ENCODE measurements at places on chromosomes 3 and 15.

GRCh38 chr3:36444909-36445308 is 64.6 kb downstream of the STAC start:
- no peak for DNase-seq

DNA sequence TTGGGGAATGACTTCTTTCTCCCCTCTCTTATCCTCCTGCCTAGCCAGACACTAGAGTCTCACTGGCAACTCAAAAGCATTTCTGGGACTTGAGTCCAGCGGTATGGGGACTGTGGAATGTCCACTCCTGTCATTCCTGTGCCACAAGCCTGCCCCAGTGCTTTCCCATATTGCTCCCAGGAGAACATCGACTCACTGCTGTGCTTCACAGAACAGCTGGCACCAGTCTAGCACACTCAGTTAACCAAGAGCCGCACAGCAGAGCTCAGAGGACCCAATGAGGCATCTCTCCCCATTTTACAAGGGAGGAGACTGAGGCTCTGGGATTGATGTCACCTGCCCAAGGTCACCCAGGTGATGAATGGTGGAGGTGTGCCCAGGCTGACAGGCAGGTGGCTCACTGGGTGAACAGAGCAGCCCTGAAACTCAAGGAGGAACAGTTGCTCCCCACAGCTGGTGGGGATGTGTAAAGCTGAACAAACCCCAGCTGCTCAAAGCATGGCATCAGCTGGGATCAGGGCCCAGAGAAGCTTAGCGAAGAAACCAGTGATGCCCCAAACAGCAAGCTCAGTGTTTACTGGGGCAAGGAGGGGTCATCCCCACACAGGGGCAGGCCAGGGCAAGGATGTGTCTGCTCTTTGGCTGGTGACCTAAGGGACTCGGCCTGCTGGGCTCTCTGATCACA is 35.4 kb upstream of the DUSP7 start:
- DNase-seq = no peak

GRCh38 chr3:149660462-149660861 is 2.6 kb upstream of the WWTR1 start:
- DNase-seq = no peak

- DNase-seq = no peak
Observed at GRCh38 chr3:121724130-121724529, 25.4 kb downstream of the GOLGB1 start.

GRCh38 chr3:56799251-56799882 is 2.4 kb downstream of the ARHGEF3 start:
- DNase-seq = no peak

DNA sequence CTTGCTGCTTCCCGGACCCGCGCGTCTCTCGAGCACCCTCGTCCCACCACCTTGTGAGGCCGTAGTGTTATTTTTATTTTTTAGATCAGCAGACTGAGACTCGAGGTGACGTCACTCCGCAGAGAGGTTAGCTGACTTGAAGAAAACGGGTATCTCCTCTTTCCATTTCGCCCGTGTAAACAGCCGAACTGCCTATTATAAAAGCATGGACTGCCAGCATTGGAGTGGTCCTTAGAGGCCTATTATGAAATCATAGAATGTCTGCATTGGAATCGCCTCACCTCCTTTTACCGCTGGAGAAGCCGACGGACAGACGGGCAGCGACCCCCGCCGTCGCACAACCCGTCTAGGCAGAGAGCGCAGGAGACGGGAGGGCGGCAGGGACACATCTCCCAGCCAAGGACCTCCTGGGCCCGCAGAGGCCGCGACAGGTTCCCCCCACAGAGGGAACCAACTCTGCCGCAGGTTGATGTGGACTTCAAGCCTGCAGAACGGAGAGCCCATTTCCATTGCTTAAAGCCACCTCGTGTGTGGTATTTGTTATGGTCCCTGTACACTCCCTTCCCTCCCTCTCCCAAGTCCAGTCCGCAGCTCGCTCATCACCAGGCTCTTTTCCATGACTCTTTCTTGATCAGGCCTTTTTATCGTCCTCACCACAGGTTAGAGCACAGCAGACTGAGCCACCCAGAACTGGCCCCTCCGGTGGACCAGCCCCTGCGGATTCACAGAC is 540 bp upstream of the PPP1R2 start:
- no peak for DNase-seq

- no peak for DNase-seq
Observed at GRCh38 chr15:76467136-76467535, 130.6 kb downstream of the ISL2 start.

GRCh38 chr3:161401389-161401788 is 30.1 kb upstream of the SPTSSB start:
- no peak for DNase-seq

- no peak for DNase-seq
Observed at GRCh38 chr15:99431661-99432091, 134.1 kb upstream of the MEF2A start.

DNA sequence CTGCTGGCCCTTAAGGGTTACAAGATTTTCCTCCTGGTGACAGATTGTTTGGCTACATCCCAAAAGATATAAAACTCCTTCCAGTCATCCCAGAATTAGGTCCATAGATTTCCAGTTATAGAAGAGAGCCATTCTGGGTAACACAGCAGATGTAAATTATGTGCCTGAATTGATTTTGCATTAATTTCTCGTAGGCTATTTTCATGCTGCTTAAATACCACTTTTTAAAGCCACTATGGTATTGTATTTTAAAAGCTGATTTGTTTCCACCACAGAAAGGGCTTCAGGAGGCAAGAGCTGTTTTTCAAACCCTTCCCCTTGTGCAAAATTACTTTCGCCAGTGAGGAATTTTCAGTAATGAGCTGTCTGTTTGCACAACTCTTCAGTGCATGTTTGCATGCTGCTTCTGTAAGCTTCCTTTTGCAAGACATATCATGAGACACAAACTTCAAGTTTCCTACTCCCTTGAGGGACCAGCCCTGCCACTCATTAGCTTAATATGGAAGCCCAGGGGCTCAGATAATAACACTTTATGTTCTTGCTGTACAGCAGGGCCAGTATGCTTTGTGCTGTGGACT is 105.4 kb upstream of the TNIK start:
- no peak for DNase-seq

DNA sequence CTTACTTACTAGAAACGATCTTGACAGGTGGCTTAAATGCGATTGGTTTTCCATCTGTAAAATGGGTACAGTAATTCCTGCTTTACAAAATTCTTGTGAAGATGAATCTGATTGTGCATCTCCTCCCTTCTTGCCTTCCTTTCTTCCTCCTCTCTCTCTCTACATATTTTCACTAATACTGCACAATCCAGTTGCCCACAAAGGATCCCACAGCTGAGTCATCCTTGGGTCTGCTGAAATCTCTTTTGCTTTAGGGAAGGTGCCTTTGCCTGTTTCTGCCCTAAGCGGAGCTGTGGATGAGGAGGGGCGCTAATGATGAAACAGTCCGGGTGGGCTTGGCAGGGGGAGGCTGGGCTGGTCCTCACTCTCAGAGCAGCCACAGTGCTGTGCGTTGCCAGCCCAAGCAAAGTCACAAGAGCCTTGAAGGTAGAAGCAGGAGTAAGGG is 46.1 kb downstream of the AMOTL2 start:
- no peak for DNase-seq

DNA sequence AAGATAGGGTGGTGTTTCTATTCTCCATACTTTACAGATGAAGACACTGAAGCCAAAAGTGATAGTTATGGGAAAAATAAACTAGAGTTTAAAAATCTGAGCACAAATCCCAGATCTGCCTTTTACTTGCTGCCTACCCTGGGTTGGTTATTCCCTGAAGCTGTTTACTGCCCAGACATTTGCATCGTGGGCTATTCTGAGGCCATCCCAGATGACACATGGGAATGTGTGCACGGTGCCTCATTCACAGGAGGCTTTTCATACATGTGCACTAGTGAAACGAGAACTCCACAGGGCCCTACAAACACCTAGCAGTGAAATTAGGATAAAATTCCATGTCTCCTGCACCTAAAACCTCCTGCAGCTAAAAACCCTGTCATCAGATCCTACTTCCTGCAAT is 17.5 kb downstream of the MYO5C start:
- DNase-seq = no peak

DNA sequence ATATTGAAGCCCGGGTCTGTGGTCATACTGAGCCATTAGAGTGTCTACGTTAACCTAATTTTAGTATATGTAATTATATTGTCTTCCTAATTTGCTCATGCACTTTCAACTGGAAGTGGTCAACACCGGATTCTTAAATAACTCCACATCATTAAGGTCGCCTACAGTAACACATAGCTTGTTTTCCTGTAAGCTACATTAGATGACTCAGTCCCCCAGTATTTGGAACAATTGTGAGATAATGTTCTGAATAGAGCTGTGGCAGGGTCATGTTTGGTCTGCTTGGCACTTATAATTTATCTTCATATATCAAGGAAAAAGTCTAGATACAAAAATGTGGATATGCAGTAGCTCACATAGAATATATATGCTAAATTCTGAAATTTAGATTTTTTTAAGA is 486.2 kb downstream of the IGSF11 start:
- DNase-seq = no peak

DNA sequence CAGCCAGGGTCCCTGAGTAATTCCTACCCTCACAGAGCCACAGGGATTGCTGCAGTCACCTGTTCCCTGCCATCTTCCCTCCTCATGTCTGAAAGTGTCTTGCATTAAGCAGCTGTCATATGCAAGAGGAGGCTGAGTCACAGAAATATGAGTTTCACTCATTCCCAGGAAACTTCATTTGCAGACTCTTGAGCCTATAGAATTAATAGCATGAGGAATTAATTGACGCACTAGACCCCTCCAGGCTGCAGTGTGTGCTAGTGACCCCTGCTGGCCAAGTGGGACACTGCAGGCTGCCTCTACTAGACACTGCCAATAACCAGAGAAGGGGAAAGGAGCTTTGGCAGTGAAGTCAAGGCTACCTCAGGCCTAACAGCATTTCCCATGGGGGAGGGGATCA is 50.6 kb upstream of the SLC6A1 start:
- DNase-seq = no peak

DNA sequence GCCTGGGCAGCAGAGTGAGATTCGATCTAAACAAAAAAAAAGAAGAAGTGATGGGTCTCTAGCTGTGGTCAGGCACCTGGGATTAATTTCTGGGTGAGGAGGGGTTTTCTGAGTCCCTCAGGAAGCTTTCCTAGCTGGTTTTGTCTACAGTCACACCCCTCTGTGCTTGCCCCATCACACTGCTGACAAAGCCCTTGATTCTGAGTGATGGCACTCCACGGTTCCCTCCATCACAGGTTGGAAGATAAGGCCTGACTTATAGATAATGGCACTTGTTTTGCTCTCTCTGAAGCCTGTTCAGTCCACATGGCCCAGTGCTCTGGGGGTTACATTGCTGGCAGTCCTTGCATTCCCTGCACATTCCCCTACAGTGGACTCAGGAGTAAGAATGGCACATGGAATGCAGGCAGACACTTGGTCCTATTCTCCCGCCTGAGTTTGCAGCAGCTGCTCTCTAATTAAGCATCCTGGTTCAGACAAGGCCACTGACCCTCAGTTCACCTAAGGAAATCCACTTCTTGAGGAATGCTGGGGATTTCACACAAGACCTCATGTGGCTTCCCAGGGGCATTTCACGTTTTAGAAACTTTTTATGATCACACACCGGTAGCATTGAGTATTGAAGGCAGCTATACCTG is 81.0 kb upstream of the NMNAT3 start:
- no peak for DNase-seq

- no peak for DNase-seq
Observed at GRCh38 chr3:113741086-113741485, 5.0 kb downstream of the NAA50 start.

DNA sequence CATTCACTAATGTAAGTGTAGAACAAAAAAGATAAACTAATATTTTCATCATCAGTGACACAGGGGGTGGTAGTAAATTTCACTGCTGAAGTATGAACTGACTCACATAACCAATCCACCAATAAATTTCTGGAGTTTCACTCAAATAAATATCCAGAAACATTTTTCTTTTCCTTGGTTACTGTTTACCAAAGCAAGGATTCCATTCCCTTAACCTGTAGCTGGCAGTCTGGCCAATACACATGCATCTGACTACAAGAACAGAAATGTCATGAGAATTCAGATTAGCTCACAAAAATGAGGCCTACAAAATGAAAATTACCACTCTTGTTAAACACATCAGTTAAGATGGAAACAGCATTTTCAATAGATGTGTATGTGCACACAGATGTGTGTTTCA is 80.3 kb downstream of the STAG1 start:
- no peak for DNase-seq

GRCh38 chr3:39869890-39870289 is 60.5 kb downstream of the MYRIP start:
- DNase-seq = no peak

DNA sequence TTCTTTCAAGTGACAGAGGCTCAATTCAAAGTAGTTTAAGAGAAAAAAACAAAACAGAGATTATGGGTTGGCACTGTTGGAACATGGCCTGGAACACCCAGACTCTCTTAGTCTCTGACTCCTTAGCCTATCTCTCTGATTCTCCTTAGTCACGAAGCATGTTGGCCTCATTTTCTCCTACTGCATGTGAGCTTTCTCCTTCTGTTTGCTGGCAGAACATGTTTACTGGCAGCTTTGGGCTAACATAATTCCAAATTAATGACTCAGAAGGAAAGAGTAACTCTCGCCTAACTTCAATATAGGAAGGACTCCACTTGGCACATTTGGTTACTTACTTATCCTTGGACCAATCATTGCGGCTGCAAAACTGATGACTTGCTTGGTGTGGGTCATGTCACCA is 21.7 kb upstream of the CCDC39 start:
- DNase-seq = no peak

GRCh38 chr3:64568895-64569517 is 118.8 kb downstream of the ADAMTS9 start:
- DNase-seq = no peak

DNA sequence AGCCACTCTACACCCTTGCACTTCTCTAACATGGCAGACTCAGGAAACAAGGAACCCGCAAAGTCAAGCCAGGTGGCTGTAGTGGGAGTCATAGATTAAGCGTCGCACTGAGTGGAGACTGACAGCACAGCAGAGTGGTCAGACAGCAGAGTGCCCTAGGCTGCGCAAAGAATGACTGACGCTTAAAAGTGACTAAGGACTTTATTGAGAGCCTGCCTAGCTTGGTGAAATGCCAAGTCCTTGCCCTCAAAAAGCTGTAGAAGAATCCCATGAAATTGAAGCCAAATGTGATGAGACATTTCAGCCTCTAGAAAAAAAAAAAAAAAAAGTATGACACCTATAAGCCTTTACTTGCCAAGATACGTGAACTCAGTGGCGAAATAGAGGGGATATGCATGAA is 30.2 kb downstream of the NCEH1 start:
- no peak for DNase-seq

DNA sequence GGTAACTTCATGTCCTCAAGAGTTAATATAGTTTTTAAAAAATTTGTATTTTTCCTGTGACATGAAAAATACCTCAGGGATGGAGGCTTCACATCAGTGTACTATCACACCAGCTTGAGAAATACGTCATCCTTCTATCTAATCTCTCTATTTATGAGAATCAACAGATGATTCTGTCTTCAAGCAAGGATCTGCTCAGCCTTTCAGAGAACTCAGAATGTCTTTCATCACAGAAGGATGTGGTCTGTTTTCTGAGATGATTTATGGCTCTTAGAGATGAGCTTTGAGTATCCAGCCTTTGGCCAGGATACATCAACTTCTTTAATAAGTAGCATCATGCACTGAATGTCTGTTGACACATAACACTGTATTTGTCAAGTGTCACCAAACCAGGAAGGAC is 193.9 kb downstream of the DTWD1 start:
- DNase-seq = no peak

All from activated T-helper 1 cell treated with anti-CD3 and anti-CD28 coated beads, Interleukin-2, amount 50 U/mL, for 16 hours (primary cell).